Stimulated activated CD4-positive, alpha-beta T cell treated with anti-CD3 and anti-CD28 coated beads, Interleukin-1b, Interleukin-23, amount 100 ng/mL, for 4 hours (primary cell): ENCODE measurements at places on chromosomes 5 and 9.

DNA sequence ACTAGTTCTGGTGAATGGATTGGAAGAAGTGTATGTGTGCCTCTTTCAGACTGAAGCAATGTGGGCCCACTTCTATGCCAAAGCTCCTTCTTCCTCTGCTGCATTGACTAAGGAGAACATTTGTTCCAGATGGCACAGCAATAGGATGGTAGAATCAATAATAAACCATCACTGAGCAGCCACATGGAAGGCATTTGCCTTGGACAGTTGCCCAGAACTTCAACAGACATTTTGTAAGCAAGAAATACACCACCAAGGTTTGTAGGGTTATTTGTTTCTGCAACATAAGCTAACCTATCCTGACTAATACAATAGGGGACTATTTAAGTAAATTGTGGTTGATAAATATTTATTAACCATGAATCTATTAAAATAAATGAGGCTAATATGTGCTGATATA lies 37.7 kb upstream of the CSNK1G3 start:
- DNase-seq: no peak

GRCh38 chr5:166083183-166083959 lies 2208.1 kb upstream of the WWC1 start:
- DNase-seq: no peak

DNA sequence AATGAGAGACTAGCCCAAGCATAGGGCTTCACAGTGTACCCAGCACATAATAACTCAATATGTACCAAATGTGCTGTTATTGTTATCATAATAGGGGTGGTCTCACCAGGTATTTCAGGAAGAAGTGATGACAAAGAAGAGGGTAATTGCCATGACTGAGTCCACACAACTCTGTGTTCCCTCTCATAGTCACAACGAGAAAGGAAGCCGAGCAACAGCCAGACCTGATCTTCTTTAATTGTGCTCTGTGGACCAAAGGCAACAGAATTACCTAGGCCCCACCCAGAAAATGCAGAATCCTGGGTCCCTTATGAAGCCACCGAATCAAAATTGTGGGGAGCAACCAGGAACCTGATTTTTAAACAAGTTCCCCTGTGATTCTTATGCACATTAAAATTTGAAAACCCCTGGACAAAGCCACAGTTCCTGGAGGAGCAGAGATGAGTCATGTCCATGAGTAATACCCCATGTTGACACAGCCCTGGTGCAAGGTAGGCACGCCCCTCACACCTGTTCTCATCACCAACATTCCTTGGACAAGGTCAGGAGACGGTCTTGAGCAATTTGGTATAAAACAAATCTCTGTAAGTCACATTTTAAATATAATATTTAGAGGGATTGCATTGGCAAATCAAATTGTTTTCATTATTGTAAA lies 5.2 kb downstream of the FGF1 start:
- no peak for DNase-seq

DNA sequence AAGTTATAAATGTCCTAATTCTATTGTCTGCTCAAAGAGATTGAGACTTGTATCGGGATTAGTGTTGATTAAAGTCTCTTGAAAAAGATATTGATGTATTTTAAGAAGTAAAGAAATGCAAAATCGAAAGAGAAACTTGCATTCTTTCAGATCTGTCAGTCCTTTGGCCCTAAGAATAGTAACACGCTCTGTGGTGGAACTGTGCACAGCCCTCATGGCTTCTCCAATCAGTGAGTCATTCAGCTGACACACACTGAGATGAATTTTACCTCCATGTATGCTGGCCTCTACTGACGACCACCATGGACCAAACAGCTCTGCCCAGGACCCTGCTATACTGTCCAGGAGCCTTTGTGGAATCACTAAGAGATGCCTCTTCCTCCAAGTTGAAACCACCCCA lies 232.4 kb downstream of the ESM1 start:
- DNase-seq: no peak

GRCh38 chr9:134725605-134725940 lies 84.0 kb downstream of the COL5A1 start:
- DNase-seq: no peak

DNA sequence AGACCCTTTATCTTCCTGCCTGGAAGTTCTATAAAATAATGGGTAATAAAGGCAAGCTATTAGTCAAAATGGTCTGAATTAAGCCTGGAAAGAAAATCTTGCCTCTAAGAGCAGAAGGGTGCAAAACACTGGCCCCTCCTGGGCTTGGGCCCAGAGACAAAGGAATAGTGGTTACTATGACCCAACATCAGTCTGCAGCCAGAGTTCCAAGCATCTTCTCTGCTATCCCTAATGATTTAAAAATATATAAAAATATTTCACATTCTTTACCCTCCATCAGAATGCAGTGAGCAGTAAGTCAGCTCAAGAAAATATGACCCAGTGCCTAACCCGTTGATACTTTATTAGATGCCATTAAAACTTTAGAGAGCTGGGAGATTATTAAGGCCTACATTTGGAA lies 14.7 kb downstream of the TNFAIP8 start:
- DNase-seq: no peak

DNA sequence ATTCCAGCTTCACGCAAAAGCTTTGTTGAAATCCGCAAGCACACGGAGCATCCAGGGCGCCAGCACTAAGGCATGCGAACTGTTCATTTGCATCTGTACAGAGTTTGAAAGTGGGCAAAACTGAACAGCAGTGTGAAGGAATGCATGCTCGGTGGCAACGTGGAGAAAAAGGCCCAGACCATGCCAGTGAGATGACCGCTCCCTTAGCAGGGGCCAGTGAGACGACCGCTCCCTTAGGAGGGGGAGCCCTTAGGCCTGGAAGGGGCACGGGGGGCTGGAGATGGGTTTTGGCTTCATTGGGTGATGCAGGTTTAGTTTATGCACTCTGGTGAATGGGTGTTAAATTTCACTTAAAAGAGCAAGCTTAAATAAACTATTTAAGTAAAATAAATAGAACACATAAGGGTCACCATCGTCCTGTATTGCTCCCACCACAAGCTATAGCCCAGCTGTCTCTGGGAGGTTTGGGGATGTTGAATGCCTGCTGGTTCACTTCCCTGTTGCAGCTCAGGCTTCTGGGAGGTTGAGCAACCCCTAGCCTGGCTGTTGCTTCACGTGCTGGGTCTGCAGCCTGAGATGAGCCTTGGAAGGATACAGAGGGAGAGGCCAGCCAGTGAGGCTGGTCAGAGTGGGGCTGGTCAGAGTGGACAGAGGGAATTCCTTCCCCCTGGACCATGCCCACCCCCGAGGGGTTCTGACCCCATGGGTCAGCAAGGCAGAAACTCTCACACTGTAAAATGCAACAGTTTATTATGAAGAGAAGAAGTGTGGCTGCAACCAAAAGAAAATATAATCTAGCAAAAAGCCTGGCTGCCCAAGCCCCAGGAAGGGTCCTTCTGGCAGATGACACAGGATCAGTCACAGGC lies 4.6 kb upstream of the FCN1 start:
- no peak for DNase-seq

DNA sequence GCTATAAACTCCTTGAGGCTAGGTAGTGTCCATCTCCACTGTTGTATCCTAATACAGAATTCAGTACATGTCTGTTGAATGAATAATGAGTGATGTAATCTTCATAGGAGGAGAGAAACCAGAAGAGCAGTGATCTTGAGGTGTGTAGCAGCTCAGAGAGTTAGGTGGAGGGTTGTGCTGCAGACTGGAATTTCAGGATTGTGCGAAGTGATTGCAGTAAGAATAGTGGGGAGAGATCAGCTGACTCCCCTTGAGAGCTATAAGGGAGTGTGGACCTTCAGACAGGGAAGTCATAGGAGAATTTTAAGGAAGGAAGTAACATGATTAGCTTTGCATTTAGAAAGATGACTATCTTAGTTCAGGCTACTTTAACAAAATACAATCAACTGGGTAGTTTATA lies 4.4 kb downstream of the SNX24 start:
- no peak for DNase-seq

DNA sequence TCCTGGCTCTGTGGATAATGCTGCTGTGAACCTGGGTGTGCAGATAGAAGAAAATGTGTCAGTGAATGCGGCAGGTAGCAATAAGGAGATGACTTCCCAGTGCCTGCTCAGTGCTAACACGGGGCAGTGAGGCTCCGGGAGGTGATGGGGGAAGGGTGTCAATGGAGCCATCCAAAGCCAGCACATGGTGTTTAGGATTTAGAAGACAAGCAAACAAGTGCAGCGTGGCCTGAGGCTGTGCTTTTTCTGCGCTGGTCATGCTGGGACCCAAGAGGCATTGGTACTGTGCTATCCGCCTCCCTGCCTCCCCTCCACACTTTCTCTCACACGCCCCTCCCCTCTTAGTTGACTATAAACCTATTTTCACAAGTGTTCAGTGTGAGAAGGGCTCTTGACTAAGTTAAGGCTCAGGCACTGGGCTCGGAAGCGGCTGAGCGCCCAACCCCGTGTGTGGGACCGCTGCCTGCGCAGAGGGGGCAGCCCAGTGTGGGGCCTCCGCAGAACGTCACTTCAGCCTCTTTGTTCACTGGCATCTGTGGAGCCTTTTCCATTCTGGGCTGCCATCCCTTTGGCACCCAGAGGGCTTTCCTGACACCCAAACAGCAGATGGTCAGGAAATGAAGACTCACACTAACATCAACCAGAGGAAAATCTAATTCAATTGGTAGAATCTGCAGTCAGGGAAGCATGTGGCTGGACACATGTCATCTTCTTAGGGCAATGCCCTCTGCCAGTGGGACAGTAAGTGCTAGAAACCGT lies 21.8 kb upstream of the NINJ1 start:
- no peak for DNase-seq

- no peak for DNase-seq
These were observed 48.0 kb upstream of the CAST start for GRCh38 chr5:96614110-96614691.

DNA sequence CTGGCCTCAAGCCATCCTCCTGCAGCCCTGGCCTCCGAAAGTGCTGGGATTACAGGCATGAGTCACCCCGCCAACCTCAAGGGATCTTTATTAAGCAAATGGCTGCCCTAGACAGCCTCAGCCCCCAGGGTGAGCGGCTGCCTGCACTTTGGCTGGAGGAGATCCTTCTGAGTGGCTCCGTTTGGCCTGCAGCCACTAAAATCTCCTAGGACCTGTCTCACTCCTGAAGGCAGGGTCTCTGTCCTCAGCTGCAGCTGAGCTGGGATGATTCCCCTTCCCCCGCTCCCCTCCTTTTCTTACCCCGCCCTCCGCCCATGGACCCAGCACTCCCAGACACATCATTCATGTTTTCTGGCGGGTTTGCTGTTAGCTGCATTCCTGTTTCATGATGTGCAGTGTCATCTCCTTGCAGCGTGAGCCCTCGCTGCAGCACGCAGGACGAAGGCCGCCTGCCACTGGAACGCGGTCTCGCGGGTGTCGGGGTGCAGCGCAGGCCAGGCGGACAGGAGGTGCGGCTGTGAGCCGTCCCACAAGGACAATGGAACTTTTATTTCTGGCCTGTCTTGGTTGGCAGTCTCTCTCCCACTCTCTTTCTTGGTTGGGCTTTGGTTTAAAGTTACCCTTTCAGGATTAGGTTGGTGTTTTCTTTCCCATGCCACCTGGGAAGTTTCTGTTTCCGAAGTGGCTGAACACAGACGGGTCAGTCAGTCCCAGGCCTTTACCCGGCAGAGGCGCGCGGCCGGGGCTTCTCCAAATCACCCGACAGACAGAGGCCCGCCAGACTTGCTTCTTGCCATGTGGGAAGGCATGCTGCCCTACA lies 137.1 kb downstream of the FOXD1 start:
- DNase-seq: no peak

- DNase-seq: no peak
These were observed 83.5 kb upstream of the HSPA9 start for GRCh38 chr5:138658676-138659075.

- DNase-seq: no peak
These were observed 113.6 kb downstream of the EFNA5 start for GRCh38 chr5:107557051-107557658.

DNA sequence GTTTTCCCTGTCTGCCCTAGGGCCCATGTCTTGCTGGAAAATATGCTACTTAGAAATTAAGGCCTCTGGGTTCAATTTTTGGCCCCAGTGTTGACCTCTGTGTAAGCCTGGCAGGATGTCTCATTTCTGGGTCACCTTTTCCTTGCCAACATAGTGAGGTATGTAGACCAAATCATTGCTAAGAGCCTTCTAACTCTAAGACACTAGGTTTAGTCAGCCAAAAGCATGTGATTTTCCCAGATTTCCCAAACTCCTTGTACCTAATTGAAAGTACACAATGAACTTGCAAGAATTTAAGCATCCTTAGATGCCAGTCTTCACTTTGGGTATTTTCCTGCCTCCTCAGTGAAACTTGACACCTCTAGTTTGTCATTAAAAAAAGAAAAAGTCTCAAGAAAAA lies 77.0 kb downstream of the GALNT10 start:
- no peak for DNase-seq

DNA sequence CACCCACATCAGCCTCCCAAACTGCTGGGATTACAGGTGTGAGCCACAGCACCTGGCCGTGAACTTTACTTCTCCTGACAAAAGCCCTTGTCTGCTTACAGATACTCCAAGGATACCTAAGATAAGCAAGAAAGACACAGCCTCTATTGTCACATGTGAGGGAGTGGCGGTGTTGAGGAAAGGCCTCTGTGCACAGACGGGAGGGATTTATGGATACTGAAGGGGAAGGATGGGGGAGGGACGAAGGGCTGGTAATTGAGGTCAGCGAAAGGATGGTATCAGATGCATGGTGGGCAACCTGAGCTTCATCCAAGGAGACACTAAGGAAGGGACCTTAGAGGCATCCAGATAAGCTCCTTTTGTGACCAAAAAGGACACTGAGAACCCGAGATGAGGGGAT lies 66.7 kb upstream of the CKMT2 start:
- no peak for DNase-seq

GRCh38 chr9:71146511-71146910 lies 25.1 kb upstream of the TRPM3 start:
- no peak for DNase-seq

- DNase-seq: no peak
These were observed 429.2 kb downstream of the DMAC1 start for GRCh38 chr9:7370381-7370780.

DNA sequence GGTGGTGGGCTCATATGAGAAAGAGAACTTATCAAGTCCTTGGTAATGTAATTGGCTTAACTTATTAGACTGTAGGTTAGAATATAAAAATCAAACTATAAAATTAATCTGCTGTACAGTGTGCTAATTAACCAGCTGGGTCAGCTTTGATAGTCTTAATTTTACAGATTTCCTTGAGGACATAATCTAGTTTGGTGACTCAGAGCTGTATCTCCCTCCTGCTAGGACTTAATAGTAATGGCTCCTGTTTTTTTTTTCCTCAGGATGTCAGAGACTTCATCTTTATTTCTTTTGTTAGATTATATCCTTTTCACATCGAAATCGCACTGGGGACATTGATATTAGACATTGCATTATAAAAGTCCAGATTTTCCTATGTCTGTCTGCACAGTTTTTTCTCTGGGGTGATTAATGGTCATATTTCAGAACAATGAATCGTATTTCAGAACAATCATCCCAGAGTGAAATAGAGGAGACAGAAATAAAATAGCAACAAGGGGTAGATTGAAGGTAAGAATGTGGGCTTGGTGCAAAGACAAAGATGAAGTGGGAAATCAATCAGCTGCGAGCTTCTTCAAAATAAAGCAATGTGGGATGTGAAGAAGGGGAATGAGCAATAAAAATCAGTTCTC lies 346.4 kb upstream of the RIOK2 start:
- DNase-seq: no peak

GRCh38 chr5:174837919-174838902 lies 113.8 kb downstream of the MSX2 start:
- DNase-seq: no peak
